ENCODE measurements at places on chromosomes 7 and 10.

GRCh38 chr10:77692782-77693181, 55.2 kb upstream of the KCNMA1 start:
- no peak for DNase-seq

DNA sequence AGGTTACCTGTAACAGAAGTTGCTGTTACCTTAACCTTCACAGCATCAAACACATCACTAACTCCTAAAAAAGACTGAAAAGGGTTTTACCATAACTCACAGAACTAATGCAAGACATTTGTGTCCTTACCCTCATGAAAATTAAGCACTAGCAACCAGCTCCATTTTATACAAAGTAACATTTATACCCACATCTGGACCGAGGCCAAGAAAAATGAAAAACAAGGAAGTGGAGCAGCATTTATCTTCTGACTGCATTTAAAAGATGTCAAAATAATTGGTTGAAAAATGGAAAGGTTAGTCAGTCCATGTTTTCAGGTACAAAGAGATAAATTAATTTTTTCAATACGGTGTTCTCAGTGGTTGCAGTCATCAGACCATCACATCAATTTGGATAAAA, 3.1 kb upstream of the RBP4 start:
- DNase-seq = no peak

DNA sequence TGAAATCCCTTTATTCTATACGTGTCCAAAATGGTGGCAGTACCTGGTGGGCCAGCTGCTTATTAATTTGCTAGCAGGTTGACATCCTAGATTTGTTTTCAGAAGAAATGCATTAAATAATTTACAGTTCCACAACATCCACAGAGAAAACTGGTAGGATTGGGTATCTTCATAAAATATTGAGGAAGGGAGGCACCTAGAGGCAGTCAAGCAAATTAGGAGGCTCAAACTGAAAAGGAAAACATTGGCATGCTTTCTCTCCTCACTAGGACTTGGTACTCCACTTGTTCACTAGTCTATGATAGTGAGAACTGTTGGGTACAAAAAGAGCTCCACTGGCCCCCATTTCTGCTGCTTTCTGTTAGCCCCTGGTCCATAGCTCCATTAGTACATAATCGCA, 18.3 kb upstream of the LRGUK start:
- no peak for DNase-seq

DNA sequence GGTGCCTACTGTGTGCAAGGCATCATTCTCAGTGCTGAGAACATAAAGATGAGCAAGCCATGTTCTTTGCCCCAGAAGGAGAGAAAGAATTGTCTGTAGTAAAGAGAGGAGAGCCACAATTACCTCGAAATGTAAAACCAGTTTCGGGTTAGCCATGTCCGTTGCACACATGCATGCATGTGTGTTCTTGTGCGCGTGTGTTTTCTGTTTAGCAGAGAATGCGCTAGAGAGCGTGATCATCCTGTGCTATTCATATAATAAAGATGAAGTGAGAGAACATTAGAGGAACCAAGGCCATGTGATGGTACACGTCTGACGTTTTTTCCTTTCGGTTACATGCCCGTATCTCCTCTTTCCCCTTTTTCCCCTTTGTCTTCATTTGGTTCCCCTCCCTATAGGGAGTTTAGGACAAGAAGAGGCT, 158.2 kb downstream of the CELF2 start:
- DNase-seq = no peak
